Muscle of arm (tissue), 14 donors: ENCODE measurements at places on chromosomes 12 and 14. TPM values are rescaled to one million over a fixed set of nuclear protein-coding genes. Genes with fewer than 3 reads are reported as not detected.
A peak's percentile ranks its signal among the peaks of the same experiment; 100 is the strongest.

- DNase-seq: peak; percentile 82
These were observed 88.8 kb downstream of the TMX1 start for GRCh38 chr14:51328772-51329353.

Gene ETNK1
- 25.3 TPM for polyA plus RNA-seq

Gene RNF212B
- 0.60 TPM for polyA plus RNA-seq

Gene DEGS2
- polyA plus RNA-seq: 1.4 TPM

Gene SLC10A1
- polyA plus RNA-seq: 0.09 TPM

DNA sequence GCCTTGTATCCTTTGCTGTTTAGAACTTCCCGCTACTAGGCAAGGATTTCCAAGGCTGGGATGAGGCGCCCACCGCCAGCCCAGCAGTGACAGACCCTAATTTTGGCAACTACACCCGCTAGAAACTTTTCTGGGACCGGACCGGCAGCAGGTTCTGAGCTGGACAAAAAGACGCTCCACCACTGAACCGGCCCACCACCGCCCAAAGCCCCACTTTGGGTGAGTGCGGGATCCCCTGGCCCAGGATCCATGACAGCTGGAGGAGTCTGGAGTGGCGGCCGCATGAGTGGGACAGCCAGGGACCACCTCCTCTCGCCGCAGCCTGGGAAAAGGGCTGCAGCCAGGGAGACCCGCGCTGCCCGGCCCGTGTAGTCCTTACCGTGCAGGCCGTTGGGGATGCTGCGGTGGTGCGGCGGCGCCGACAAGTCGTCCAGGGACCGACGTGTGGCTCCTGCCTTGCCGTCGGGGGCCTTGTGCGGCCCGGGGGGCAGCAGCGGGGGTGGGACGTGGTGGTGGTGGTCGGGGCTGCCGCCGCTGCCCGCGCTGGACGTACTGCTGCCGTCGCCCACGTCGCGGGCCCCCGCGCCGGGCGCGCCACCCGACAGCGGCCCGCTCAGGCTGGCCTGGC, 1.1 kb downstream of the CCDC85C start:
- no peak for DNase-seq

Gene DUSP6
- polyA plus RNA-seq: 56.0 TPM

GRCh38 chr12:6383572-6384498, at the start of gene LTBR:
Gene LTBR, plus strand, starts transcription at chr12:6384162. Its CDS starts 197 bp downstream, at chr12:6384359.
- DNase-seq: peak; percentile 91

Gene METTL17
- 49.1 TPM for polyA plus RNA-seq

Gene TTC5
- 11.6 TPM for polyA plus RNA-seq

DNA sequence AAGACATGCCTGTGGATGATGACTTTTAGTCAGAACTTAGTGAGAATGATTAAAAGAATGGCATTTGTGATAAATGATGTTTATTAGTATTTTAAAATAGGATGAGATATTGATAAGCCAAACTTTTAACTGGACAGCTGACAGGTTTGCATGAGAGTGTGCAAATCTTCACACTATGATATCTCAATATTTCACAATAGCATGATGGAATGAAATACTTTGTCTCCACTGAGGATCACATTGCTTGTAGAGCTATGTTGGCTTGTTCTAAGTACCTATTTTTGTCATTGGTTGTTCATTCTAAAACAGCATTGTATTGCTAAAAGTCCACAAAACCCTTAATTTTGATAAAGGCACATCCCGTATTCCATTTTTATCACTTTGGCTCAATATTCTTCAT, 322.1 kb downstream of the ACSS3 start:
- no peak for DNase-seq

- DNase-seq: no peak
These were observed 2.8 kb downstream of the SLC5A8 start for GRCh38 chr12:101207086-101207780.

Gene OASL
- polyA plus RNA-seq: not detected

GRCh38 chr12:19576506-19577280, 137.4 kb downstream of the AEBP2 start:
- no peak for DNase-seq

Gene PTGER2
- 1.6 TPM for polyA plus RNA-seq

DNA sequence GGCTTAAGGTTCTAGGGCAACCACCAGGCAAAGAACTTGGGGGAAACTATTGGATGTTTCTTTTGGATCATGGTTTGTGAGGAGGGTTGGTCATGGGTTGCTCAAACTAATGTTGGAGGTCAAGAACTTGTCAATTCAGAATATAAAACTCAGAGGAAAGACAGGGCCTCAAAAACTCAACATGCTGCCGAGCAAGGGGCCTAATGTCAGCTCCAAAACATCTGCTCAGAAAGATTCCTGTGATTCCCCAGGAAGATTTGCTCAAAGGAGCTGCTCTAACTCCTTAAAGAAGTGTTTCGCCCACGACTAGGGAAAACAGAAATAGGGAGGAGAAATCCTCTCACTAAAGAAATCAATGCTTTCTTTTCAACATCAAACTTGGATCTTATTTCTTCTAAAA, 3.7 kb upstream of the IGF1 start:
- DNase-seq: no peak

Gene DAO
- 0.28 TPM for polyA plus RNA-seq

DNA sequence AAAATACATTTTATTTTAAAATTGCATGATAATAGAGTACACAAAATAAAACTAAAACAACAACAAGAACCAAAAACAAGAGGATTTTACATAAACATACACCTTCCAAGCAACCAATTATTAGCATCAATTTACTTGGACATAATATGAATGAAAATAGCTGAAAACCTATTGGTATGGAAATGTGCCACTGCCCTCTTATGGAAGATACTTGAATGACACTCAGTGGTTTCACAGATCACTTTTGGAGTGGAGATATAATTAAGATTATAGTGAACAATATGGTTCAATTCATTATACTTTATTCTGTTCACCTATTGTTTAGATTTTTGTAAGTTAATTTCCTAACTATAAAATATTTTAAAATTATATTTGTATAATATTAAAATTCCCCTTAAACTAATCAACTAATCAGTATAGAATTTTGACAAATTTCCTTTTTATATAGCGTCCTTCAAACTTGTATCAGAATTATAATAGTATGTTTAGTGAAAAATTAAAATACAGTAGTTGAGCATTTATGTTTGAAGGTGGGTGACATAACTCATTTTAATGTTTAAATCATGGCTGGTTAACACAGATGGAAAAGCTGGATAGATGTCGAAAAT, 70.1 kb downstream of the SLC6A15 start:
- DNase-seq: peak; percentile 64

DNA sequence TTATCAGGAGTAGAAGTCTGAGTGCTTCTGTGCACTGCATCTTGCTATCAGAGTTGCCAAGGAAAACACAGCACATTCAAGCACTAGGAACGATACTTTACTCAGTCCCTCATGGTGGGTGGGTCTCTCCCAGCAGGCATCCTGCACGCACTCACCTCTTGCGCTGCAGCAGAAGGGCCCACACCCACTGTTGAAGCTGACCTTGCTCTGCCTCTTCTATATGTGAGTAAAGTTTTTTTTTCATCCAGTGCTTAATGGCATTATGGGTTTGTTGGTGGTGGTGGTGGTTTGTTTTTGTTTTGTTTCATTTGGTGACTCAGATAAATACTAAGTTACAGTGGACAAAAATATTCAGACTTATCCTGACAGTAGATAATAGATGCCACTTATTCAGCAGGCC, 348.5 kb downstream of the EGLN3 start:
- no peak for DNase-seq

Gene PPFIA2
- 1.5 TPM for polyA plus RNA-seq

Gene COX8C
- 0.73 TPM for polyA plus RNA-seq

GRCh38 chr14:40417777-40418401, 985.7 kb upstream of the FBXO33 start:
- DNase-seq: no peak

DNA sequence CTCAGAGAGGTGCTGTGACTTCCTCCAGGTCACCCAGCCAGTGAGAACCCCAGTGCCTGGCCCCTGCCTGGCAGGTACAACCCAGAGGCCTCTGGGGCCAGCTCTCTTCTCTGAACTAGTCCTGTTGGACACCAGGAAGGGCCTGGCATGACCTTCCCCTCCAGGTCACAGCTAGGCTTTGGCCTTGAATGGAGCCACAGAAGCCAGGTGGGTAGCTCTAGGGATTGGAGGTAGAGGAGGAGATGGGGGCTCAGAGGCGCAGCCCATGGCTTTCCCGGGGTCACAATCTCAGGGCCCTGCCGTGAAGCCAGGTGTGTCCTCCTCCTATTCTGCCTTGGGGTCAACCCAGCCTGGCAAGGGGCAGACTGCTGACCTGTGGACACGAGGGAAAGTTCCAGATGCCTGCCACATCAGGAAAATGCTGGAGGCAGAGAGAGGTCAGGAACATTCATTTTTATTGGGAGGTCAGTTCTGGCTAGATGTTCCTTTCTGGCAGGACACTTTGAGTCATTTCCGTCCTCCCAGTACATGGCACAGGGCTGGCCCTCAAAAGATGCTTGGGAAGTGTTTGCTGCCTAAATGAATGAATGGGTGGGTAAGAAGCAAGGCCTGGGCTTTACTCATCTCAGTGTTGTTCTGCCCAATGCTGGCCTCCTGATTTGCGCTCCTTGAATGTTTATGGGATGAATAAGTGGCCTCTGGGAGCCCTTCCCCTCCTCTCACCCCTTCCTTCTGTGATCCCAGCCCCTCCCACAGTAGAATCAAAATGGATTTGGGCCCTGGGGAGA, 25.4 kb downstream of the FAM222A start:
- no peak for DNase-seq

Gene SMIM41
- not detected for polyA plus RNA-seq

Gene GLIPR1L2
- 1.0 TPM for polyA plus RNA-seq

Gene JPH4
- polyA plus RNA-seq: 0.73 TPM

DNA sequence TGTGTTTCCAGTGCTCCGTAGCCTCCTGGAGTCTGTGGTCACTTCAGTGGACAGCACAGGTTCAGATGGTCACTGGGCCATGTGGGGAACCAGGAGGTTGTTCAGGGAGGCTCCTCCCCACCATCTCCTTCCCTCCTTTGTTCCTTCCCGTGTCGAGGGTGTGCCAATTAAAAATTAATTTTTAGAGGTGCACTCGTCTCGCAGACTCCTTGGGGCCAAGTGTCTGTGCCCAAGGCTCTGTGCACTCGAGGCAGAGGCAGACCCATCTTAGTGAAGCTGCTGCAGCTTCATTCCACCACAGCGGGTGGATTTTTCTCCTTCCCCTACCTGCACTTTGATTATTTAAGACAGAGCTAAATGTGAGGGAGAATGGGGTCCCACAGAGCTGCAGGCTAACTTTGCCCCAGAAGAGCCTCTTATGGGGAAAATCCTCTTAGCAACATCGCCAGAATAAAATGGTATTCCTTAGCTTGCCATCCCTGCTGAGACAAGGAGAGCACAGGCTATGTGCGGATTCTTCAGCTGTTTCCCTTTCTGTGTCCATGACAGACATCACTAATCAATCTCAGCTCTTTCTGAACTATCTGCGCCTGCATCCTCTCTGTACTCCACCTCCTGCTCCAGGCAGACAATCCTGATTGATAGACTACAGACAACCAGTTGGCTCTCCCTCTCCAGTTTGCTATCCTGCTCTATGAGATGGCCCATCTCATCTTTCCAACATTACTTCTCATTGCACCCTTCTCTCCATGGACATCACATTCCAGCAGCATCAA, 159.5 kb downstream of the VRK1 start:
- DNase-seq: no peak

Gene RAD51AP1
- 10.9 TPM for polyA plus RNA-seq

DNA sequence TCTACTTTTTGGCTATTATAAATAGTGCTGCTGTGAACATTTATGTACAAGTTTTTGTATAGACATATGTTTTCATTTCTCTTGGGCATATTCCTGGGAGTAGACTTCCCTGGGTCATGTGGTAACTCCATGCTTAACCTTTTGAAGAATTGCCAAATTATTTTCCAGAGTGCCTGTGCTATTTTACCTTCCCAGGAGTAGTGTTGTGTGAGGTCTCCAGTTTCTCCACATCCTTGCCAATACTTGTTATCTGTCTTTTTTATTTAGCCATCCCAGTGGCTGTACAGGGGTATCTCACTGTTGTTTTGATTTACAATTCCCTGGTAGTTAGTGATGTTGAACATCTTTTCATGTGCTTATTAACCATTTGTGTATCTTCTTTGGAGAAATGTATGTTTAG, 18.9 kb downstream of the UBE3B start:
- DNase-seq: no peak

DNA sequence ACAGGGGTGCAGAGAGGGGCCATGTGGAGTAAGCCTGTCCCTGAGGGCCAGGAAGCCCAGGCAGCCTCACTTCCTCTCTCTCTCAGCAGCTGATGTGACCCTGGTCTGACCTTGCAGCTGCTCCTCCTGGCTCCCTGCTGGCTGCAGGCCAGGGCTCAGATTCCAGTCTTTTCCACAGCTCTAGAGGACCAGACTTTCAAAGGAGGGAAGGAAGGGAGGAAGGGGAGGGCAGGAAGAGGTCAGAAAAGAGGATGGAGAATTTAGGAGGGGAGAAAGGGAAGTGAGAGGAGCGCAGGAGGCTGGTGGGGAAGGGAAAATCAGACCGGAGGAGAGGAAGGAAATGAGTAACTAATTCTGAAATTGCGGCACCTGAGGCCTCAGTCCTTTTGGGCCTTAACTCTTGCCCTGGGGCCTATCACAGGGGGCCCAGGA, 40.9 kb upstream of the VASH1 start:
- peak; percentile 88 for DNase-seq

GRCh38 chr14:101950516-101951215, 13.7 kb upstream of the DYNC1H1 start:
- DNase-seq: no peak

Gene NPAS3
- 4.5 TPM for polyA plus RNA-seq

DNA sequence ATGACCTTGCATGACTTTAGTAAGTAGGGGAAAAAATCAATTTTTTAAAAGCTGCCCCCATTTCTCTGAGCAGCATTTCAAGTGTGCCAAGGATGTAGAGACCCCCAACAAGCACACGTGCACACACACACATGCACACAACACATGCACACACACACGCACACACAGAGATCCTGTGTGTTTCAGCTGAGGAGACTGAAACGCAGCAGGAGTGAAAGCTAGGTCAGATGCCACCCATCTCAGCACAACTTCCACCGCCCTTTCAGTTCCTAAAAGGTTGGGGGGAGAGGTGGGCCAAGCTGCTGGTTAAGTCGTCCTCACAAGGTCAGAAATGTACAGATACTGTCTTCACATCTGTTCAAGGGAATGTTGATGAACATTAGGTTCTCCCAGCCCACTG, 13.9 kb downstream of the MYL2 start:
- DNase-seq: no peak

- no peak for DNase-seq
These were observed 5.8 kb upstream of the NEMF start for GRCh38 chr14:49858383-49858782.

GRCh38 chr14:90726656-90727055, 89.6 kb downstream of the TTC7B start:
- DNase-seq: peak; percentile 39

Gene PRKAG1
- 74.7 TPM for polyA plus RNA-seq

DNA sequence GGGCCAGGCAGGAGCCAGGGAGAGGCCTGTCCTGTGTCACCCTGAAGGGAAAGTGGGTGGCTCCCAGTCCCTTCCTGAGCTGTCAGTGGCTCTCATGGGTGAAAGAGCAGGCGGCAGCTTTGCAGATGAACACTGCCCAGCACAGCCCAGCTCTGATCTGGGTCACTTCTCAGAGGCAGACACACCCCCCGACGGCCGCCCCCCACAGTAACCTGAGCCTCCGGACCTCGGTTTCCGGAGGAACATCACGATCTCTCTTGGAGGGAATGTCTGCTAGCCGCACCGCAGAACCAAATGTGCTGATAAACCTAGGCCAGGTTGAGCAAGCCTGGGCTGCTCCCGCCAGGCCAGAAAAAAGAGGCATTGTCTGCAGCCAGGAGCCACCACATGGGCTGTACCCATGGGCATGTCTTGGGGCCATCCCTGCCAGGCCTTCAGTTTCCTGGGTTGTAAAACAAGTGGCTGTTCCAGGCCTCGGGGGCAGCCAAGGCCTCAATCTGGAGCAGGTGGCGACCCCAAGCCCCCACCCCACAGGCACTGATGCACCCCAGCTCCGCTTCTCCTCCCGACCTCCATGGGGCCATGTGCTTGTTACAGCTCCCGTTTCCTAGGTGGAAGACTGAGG, 57.6 kb downstream of the NCOR2 start:
- DNase-seq: no peak

Gene AVPR1A
- polyA plus RNA-seq: not detected
